ENCODE measurements at places on chromosomes 6 and 20. TPM values are rescaled to one million over a fixed set of nuclear protein-coding genes. Genes with fewer than 3 reads are reported as not detected.

DNA sequence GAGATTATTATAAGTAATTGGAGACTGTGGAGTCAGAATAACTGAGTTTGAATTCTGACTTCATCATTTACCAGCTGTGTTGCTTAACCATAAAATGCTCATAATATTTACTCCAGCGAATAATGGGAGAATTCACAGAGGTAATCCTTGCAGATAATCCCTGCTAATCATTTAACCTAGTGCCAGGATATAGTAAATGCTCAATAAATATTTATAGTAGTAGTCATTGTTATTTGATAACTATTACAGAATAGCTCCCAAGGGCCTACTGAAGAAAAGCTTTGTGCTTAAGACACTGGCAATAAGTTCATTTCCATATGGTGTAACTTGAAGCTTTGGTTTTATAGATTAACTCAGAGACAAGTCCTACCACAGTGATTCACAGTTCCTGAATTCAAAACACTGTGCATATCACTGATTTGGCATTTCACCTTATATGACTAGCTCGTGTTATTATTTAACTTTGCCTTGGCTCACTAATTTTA is 208.8 kb upstream of the PLCB4 start:
- no peak for DNase-seq

- no peak for DNase-seq
Measured at GRCh38 chr6:53593001-53593488, 48.1 kb upstream of the GCLC start.

MRPL18 gene
- 62.6 TPM for polyA plus RNA-seq

NKAIN4 gene
- 20.1 TPM for polyA plus RNA-seq

MLN gene
- not detected for polyA plus RNA-seq

ELOVL2 gene
- 6.9 TPM for polyA plus RNA-seq

EBF4 gene
- 48.7 TPM for polyA plus RNA-seq

GRCh38 chr20:59805786-59806577 is 127.5 kb downstream of the SYCP2 start:
- no peak for DNase-seq

SDCBP2 gene
- 4.3 TPM for polyA plus RNA-seq

DNA sequence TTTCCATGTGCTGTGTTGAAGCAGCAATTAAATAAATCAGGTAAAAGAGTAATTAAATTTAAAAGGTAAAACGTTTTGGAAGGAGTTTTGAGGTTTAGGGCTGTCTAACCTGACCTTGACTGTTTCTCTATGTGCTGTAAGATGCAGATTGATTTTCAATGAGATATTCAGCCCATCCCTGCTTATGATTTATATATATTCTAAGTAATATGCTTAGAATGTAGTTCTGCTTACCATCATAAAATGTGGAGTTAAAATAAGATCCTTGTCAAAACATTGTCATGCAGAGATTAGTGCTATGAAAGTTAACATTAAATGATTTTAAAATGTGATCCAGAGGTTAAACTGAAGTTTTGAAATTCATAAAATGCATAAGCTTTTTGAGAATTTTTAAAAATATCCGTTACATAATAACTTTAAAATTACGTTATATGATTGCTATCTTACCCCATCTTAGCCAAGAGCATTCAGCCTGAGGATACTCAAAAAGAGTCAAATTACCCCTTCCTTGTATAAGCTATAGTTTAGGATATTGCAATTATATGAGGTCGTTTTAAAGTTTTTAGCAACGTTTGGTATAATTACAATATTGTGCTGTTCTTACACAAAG is 122.5 kb downstream of the MTHFD1L start:
- DNase-seq, result no peak

DNA sequence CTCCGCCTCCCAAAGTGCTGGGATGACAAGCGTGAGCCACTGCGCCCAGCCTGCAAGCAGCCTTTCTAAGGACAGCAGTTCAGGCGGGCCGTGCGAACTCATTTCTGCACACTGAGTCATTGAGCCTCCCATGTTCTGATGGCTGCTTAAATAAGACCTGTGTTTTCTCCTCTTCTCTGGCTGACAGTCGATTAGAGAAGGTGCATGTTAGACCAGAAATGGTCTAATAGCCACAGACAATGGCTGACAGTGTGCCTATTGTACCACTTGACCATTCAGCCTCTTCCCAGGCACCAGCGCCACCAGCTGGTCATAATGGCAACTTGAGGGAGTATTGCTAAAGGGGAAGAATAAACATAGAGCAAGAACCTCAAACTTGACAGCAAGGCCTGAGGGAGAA is 6.2 kb downstream of the CST11 start:
- no peak for DNase-seq

- peak; percentile 45 for DNase-seq
Measured at GRCh38 chr6:169252505-169253189, 999 bp downstream of the THBS2 start.

MAP3K4 gene
- polyA plus RNA-seq, result 52.2 TPM

PLEKHG1 gene
- polyA plus RNA-seq, result 23.6 TPM

DNA sequence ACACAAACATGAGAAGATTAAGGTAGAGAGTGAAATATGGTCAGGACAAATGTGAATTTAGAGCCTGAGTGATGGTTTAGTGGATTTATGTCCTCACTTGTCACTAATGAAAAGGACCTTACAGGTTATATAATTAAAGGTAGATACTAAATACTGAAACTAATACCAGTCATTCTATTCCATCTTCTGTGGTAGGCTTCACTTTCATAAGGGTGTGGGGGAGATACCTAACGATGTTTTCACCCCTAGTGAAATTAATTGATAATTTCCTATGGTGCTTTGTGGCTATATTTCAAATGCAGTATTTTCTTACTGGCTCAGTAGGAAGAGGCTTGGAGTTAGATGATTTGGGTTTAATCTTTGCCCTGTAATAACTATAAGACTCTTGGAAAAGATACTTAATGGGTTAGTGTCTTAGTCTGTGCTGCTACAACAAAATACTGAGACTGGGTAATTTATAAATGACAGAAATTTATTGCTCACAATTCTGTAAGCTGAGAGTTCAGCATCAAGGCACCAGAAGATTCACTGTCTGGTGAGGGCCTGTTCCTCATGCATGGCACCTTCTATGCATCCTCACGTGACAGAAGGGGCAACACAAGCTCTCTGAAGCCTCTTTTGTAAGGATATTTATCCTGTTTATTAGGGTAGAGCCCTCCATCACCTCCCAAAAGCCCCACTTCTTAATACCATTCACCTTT is 21.3 kb downstream of the RNF217 start:
- no peak for DNase-seq

GRCh38 chr20:32742322-32743236 is 688 bp downstream of the COMMD7 start:
- DNase-seq, result no peak

DNA sequence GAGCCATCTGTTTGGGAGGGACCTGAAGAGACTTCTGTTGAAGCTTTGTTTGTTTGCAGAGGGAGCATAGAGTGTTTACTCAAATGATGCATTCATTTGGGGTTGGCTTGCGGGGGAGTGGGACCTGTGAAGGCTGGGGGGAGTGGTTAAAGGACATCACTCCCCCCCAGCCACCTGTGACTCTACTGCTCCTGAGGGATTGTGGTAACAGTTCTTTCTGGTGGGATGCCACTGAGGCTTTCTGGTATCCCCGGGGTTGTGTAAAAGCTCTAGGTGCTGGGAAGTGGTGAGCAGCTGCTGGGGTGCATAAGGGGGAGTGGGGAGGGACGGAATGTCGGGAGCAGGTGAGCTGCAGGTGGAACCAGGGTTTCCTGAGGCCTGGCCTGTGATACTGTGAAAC is 239.2 kb upstream of the QKI start:
- no peak for DNase-seq

PLCB4 gene
- polyA plus RNA-seq, result 11.5 TPM

GRCh38 chr20:49747707-49748524 is 34.2 kb upstream of the B4GALT5 start:
- peak; percentile 28 for DNase-seq

DNA sequence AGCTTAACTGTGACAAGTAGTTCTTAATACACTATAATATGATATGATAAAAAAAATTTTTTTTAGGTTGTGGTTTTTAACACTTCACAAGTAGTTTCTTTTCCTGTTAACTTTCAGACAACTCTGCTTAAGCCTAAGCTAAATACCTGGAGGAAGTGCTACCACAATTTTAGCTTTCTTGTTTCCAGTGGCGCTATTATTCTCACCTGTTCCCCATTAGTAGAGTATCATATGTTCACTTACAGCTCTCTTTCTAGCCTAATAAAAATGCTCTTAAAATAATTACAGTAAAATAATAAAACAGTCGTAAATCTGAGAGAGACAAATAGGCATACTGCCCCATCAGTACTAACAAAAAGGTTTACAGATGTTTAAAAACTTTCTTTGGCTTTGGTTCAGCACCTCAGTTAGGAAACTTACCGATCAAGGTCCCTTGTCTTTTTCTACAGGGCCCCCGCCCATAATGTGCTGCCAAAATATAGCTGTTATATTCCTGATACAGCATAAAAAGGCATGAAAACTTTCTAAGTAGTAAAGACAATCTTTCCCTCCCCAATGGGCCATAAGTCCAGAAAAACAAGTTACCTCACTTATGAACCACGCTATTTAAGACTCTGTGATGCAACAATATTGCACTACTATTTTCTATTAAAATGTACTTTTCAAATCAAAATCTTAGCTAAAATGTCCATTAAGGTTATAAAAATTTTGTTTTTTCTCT is 57.9 kb downstream of the SESN1 start:
- no peak for DNase-seq

- no peak for DNase-seq
Measured at GRCh38 chr6:124987291-124987690, 25.1 kb downstream of the RNF217 start.

GRCh38 chr20:58614984-58615760 is 35.9 kb upstream of the STX16 start:
- no peak for DNase-seq

DLL1 gene
- 7.0 TPM for polyA plus RNA-seq

DNA sequence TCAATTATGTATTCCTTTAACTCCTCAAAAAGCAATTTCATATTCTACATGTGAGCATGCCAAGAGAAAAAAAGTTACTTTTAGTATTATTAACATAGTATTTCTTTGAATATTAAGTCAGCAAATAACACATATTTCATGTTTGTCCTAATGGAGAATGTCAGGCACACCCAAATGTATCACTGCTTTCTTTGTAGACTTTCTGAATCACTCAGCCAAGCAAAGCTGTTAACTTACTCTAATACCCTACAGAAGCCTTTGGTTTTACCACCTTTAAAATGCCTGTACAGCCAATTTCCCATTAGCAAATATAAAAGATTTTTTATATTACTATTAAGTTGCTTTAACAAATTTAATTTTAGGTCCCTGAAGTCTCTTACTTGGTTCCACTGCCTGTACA is 23.8 kb downstream of the FRK start:
- no peak for DNase-seq

DNA sequence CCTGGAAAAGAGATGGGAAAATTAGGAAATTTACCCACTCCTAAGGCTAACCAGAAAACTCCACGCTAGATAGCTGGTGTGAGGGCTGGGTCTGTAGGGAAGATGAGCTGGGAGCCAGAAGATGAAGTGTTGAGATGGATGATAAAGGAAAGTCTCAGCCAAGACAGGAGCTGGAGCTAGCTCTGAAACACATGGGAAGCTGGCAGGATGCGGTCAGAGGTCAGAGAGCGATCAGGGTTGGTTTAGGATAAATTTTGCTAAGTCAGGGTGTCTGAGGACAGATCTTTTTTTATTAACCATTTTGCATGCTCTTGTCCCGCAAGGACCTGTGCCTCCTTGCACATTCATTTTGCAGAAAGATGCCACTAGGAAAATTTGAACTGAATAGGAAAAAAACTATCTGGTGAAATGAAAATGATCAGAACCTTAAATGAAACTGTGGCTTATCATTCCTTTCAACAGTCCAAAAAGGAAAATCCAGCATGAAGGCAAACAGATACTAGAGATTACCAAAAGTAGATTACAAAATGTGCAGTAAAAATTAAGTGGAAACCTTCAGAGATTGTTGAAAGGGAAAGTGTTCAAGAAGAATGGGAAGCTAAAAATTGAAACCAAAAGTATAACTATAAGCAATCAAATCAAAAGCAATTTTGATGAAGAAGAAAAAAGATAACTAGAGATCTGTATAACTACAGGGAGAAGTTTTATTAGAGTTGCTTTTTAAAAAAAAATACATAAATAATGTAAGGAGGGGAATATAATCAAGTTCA is 10.7 kb upstream of the EDN1 start:
- no peak for DNase-seq

DNA sequence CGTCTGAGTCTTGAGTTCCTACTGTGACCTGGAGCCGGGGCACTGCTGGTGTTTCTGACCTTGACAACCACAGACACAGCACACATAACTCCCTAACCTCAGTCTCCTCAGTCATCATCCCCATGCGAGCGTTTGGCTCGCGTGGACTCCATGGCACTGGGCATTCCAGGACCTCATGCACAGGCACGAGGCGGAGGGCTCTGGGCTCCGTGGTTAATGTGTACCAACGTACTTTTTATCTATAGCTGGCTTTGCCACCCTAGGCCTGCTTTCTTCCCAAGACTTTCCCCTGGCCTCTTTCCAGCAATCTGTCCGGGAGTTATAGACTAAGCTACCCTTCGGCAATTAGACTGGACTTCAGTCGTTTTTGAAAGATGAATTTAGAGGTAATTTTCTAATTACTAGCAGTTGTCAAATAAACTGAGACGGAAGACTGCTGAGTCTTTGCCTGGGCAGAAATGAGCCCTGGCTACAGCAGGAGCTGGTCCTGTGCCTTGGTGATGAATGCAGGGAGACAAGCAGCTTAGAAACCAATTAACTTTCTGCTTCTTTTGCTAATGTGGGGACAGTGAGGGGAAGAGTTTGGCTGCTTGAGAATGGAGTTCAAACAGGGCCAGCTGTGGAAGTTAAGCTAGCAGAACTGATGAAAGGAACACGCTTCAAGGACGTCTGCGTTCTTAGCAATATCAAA is 16.1 kb upstream of the CTCFL start:
- no peak for DNase-seq

DNA sequence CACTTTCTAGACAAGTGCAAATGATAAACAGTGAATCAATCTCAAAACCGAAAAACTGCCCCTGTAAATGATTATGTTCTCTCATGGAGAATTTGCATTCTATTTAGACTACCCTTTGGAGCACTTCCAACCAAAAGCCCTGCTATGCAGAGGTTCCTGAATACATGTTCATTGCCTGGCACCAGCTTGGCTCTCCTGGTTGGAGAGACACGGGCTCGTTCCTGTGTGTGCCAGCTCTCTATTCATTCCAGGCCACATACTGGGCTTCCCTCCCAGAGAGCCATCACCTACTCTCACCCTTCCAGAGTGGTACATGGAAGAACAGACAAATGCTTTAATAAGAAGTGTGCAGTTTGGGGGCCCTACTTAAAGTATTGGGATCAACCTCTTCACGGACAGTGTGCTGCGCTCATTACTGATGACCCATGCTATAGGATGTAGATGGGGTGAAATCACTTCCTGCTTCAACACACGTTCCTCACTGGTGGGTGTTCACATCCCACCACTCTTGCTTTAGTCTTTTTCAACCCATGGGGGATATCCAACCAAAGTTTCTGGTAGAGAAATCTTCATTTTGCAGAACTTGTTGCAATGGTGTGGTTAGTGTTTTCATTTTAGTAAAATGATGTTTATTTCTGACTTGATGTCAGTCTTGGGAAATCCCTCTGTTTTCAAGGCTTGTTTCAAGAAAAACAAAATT is 38.5 kb upstream of the NAA20 start:
- no peak for DNase-seq
